ENCODE measurements at places on chromosomes 7 and 10.

GRCh38 chr7:30845426-30846135 is 66.1 kb upstream of the AQP1 start:
- no peak for DNase-seq

DNA sequence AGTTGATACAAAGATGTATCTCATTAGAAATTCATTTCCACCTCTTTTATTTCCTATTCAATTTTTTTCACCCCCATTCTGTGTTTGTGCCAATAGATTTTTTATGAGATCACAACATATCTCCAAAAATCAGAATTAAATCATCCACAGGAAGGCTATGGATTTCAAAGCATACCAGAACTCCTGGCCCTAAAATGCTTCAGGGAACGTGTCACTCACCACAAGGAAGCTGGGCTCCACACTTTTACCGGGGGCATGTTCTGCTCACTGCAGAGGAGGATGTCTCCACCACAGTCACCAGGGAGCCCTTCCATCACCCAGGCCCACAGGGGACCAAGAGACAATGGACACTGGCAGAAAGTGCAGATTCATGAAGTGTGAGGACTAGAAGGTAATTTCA is 456.8 kb downstream of the KCNMA1 start:
- DNase-seq, result no peak

DNA sequence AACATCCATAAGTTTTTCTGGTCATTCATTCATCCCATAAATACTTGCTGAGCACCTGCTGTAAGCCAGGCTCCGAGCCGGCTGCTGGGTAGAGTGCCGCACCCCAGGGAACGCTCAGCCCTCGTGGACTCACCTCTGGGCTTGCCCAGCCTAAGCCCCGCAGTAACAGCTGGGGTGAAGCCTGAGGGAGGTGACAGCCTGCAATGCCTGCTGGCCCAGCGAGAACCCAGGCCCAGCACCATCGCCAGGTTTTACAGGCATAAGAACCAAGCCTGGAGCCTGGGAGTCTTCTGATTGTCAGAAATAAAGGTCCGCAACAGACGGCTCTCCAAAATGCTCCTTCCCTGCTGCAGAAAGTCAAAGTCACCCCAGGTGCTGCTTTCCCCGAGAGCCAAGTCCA is 205.4 kb downstream of the ZMYND11 start:
- DNase-seq, result no peak

GRCh38 chr7:113550966-113551365 is 367.8 kb downstream of the PPP1R3A start:
- DNase-seq, result no peak

GRCh38 chr10:71264345-71265200 is 52.2 kb downstream of the UNC5B start:
- DNase-seq, result no peak

DNA sequence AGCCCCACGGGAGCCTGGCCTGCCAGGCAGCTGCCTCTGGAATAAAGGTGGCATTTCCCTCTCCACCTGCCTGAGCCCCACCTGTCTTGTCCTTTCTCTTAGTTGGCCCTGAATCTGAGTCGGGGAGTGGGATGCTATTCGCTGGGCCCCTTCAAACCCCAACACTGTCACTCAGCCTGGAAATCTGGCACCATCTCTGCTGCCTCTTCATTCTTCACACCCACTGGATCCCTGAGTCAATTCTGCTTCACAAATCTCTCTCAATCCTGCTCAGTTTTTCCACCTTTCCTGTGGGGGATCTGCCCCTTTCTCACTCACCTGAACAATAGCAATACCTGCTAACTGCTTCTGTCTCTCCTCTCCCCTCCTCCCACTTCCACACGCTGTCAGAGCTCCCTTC is 10.6 kb downstream of the CRTAC1 start:
- DNase-seq, result no peak

DNA sequence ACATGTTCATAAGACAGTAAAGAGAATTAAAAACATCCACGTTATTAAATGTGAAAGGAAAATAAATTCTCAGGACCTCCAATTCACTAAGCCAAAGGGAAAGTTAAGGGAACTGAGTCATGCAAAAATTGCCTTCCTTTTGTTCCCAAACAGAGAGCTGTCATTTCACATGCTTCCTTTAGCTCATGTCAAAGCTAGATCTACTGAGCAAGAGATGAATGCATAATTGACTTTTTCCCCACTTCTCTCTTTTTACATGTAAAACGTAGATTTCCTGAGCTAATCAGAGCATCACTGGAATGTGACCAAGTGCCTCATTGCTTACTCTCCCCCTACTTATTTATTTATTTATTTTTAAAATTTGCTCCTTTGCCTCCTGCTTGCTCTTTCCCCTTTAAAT is 129.1 kb upstream of the AMPH start:
- no peak for DNase-seq

DNA sequence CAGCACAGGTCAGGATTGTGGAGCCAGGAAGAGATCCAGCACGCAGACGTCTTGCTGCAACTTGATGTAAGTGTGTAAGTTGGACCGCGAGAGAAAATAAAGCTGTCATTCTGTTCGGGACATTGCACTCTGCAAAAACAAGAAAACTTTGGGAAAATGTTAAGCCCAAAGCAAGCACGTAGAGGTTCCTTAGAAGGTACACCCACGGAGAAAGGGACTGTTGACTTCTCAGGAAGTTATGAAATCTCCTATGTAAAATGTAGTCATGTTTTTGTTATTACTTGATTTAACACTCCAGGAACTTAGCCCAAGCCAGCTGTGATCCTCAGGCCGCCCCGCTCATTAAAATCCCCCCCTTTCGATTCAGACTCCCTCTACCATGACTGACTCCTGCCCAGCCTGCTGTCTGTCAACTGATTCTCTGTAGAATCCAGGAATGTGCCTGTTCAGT is 196.1 kb upstream of the TCF7L2 start:
- DNase-seq, result no peak

- no peak for DNase-seq
Observed at GRCh38 chr10:117647306-117647705, 104.8 kb downstream of the EMX2 start.

GRCh38 chr7:24580283-24580946 is 7.2 kb downstream of the PALS2 start:
- DNase-seq, result no peak

- DNase-seq, result no peak
Observed at GRCh38 chr7:73668103-73668885, 663 bp downstream of the VPS37D start.

GRCh38 chr10:11209830-11210181 is 192.1 kb downstream of the CELF2 start:
- no peak for DNase-seq

- DNase-seq, result no peak
Observed at GRCh38 chr10:112614586-112614985, 167.6 kb downstream of the VTI1A start.

- DNase-seq, result no peak
Observed at GRCh38 chr10:97207131-97207530, 21.4 kb upstream of the SLIT1 start.

GRCh38 chr10:33618196-33618595 is 283.7 kb upstream of the NRP1 start:
- no peak for DNase-seq

DNA sequence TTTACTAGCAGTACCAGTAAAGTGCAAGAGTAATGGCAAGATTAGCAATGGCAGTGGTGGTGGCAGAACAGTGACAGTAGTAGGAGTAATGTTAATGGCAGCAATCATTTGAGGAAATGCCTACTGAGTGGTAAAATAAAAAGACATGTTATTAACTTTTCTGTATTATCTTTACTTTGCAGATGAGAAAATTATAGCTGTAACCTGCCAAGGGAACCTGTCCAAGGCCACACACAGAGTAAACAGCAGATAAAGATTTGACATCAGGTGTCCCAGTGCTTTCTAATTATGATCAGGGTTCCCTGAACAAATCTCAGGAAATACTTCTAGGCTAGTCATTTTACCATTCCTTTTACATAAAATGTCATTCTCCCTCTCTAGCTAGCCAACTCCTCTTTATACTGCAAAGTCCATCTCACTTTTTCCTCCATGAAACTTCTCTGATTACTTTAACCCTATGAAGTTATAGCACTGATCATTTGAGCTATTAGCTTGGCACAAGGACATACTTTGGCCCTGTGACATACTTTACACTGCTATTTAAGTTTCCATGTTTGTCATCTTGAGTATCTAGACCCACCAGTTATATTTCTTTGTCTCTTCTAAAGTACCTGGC is 219.1 kb downstream of the TAX1BP1 start:
- no peak for DNase-seq

DNA sequence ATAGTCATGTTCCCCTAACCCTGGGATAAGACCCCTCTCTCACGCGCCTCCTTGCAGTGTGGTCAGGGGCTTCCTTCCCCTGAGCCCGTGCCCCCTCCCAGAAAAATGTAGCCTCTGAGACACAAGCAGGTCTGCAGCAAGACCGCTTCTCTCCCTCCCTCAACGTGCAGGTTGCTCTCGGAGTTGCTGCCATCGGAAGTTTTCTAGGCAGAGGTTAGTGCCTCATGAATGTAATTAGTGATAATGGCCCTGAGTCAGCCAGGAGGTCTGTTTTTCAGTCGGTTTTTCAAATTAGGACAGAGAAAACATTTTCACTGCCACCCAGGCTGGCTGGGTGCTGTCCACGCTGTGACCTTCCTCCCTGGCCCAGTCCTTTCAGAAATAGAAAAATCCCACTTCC is 43.2 kb upstream of the PRLHR start:
- no peak for DNase-seq

DNA sequence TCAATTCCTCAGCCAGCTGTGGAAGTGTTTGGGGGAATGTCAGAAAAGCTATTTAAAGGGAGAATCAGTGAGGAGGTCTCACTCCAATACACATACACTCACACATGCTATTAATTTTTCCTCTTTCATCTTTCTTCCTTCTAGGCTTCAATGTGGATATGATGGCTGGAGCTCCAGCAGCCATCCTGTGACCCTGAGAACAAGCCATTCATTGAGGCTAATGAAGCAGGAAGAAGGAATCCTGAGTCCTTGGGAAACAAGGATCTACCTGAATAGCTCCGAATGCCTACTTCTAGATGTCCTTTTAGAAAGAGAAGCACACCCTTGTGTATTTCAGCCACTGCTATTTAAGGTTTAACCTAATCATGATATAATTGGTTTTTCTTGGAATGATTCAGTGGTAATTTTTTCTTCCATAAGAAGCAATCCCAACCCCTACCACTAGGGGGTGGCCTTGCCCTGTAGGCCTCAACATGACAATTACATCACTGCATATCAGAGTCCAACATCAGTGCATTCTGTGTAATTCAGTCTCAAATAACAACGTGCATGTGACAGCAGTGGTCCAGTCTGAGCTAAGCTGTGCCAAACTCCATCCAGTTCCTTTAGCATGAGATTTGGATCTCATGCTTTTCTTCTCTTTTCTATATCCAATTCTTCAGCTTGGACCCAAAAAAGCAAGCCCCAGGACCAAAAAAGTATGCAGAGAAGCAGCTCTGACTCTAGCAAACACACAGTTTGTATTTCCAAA is 85.3 kb upstream of the ANKRD1 start:
- DNase-seq, result peak; percentile 76

GRCh38 chr7:150663802-150664494 is 21.6 kb upstream of the GIMAP2 start:
- no peak for DNase-seq

DNA sequence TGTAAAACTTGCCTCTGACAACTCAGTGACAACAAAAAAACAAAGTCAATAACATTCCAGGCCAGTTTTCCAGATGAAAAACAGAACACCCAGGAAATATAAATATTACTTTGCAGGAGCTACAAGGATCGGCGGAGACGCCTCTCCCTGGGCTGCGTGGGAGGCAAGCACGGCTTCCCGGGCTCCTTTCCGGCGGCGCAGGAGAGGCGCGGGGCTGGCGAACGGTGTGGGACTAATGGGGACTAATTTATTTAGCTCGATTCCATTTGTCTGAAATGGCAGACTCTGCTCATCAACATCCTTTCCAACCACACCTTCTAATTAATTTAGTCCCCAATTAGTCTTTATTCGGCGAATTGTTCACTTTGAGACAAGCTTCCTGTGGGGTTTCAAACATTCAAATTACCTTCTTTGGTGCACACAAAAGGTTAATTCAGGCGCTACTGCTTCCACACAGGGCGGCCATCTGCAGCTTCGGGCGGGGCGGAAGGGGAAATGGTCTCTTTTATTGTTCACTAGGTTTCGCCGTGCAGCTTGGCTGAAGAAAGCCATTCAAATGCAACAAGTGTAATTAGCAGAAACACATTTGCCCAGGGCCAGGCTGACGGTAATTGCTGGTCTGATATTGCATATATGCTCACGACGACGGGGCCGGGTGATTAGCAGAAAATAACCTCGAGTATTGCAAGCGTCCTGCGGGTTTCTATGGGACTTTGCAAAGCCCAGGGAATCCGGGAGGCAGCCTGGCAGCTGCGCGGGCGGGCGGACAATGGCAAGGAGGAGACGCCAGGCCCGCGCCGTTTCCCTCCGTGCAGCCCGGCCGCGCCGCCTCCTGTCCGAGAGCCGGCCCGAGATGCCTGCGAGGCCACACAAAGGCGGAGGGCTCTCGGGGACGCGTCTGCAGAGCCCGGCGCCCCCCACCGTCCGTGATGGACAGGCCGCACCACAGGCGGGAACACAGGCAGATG is 270.1 kb downstream of the PTPRN2 start:
- DNase-seq, result no peak

DNA sequence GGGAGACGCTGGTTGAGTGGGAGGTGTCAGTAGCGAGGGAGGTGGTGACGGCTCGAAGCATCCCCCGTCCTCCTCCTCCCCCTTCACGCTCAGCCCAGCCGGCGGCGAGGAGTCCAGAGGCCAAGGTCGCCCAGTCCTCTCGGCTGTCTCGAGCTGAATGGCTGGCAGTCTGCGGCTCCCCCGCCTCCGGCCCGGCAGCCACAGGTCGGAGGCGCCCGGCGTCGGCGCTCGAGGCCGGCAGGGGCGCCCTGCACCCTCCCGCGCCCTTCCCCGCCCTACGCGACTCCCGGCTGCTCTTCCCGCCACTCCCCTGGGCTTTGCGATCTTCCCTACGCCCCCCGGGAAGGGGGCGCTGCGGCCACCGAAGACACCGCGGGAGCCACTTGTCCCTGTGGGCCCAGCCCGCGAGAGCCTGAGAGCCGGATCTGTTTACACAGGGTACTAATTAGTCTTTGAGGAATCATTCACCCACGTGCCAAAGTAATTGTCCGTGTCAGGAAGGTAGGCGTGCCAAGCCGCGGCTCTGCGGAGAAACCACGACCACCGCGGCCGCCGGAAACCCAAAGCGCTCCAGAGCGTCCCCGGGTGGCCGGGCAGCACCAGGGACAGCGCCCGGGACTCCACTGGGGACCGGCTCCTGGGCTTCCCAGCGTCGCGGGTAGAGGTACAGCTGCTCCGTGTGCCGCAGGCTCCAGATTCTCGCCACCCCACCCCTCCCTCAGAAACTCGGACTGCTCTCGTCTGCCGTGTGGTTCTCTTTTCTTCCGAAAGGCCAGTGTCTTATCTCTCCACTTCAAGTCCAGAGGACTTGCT is at the start of gene NXPH1:
Gene NXPH1, plus strand, starts transcription at position 133 of the 813 bp plus-strand sequence.
- no peak for DNase-seq

GRCh38 chr7:116614499-116615262 is 57.3 kb upstream of the MET start:
- DNase-seq, result no peak

DNA sequence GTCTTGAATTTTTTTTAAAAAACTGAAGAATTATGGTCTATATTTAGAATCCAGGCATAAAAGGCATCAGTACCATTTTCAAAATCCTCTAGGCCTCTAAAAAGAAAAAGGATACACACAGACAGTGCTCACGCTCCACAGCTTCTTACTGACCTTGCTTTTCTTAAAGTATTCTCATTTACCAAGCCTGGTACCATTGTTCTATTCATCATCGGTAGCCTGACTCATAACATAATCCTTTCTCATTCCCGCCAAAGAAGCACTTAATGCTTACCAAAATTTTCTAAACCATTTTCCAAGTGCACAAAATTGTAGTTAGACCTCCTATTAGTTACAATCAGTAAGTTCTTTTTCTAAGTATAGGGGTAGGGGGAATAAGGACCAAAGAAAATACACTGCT is 54.6 kb downstream of the ATE1 start:
- no peak for DNase-seq

GRCh38 chr10:85926986-85927385 is 439.6 kb downstream of the GRID1 start:
- DNase-seq, result peak; percentile 18

Measured in stimulated activated effector memory CD8-positive, alpha-beta T cell treated with anti-CD3 and anti-CD28 coated beads, Interleukin-12 subunit alpha, Interleukin-12 subunit beta, amount 100 ng/mL, for 72 hours (primary cell).